SK-N-SH treated with all-trans-retinoic acid at 6 μM for 48 hours (cell line): ENCODE measurements at places on chromosomes 1 and 21.

- no peak for ATAC-seq
Observed at GRCh38 chr21:39168800-39169199, 14.5 kb downstream of the PSMG1 start.

DNA sequence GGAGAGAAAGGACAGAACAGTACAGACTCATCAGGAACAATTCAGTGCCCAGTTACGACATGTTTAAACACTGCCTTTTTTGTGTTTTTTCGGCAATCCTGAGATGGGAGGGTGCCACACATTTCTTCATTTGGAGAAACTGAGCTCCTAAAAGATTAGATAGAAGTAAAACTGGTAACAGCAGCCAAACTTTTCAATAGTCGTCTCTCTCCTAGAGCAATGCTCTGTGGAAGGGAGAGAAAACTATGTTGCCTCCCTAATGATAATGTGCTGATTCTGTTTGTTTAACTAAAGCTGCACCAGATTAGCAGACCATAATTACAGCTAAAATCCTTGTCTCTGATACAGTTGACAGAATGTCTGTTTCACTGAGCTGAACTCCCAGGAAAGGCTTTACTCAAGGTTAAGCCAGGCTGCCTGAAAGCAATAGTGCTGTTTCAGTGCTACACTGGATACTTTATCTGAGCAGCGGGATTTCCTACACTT lies 76.2 kb upstream of the CXADR start:
- ATAC-seq = no peak; the same call in 2 of the 3 replicates

DNA sequence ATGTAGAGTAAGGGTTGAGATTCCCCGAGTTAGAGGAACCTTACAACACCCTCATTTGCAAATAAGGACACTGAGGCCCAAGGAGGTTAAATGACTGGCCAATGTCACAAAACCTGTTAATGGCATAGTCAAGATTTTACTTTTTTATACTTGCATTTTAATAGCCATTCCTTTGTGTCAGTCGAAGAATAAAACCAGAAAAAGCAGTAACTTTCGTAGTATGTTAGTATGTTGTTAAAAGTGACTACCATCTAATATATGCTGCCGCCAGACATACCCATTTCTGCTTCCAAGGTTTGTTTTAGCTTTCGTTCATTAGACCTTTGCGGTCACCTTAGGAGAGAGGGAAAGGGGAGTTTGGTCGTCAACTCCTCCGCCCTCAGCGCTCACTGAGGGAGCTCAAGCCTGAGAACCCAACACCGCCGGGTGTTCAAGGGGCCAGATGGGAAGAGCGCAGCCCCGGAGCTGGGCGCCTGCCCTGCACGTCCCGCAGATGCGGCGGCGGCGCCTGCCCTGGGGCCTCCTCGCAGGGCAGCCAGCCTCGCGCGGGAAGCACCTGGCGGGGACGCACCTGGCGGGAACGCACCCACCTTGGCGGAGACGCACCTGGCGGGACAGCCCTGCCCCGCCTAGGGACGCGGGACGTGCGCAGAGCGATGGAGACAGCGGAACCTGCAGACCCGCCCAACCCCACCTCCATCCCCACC lies 466 bp downstream of the VPS26C start:
- peak; percentile 34 for ATAC-seq

- ATAC-seq = no peak
Observed at GRCh38 chr1:84957966-84958365, 38.9 kb downstream of the MCOLN2 start.

DNA sequence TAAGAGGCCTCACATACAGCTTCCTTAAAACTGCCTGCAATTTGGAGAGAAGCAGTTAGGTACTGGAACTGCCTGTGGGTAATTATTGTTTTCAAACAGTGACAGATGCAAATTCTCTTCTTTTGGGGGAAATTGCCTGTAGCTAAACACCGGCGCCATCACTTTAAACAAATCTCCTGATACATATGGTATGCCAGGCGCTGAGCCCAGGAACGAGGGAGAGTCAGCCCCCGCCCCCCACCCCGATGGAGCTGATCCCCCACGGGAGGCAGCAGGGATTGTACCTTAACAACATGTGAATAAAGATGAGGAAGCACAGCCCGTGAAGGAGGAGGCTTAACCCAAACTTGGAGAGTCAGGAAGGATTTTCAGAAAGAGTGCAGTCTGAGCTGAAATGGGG lies 7.1 kb downstream of the TMEM51 start:
- no peak for ATAC-seq

DNA sequence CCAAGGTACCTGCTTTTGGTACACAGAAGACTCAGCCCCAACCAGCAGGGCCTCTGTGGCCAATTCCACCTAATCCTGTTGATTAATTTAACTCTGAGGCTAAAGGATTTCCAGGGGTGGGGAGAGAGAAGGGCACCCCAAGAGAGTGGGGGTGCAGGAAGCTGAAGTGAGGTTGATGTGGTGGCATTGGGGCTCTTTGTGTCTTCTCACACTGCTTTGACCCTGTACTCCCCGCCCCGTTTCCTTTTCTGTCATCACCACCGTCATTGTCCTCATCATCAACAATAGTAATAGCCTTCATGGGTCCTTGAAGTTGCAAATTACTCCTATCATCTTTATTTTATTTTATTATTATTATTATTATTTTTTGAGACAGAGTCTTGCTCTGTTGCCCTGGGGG lies 55.9 kb downstream of the PAX7 start:
- no peak for ATAC-seq

DNA sequence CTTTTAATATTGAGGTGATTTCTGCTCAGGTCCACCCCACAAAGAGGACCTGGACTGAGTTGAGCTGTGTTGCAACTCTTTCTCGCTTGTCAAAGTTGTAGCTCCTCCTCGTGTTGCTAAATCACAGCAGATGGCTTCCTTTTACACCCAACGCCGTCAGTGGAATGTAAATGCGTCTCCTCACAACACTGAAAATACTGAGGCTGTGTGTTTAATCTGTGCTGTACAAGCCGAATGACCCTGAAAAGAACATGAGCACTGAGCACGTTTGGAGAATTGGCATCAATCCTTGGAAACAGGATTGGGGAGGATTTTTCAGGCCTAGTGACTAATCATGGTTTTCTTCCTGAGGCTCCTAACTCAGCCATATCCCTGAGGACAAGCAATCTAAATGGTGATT lies 196.0 kb downstream of the CRB1 start:
- ATAC-seq = no peak

GRCh38 chr1:192766009-192766625 lies 42.7 kb upstream of the RGS2 start:
- peak; percentile 75 for ATAC-seq

DNA sequence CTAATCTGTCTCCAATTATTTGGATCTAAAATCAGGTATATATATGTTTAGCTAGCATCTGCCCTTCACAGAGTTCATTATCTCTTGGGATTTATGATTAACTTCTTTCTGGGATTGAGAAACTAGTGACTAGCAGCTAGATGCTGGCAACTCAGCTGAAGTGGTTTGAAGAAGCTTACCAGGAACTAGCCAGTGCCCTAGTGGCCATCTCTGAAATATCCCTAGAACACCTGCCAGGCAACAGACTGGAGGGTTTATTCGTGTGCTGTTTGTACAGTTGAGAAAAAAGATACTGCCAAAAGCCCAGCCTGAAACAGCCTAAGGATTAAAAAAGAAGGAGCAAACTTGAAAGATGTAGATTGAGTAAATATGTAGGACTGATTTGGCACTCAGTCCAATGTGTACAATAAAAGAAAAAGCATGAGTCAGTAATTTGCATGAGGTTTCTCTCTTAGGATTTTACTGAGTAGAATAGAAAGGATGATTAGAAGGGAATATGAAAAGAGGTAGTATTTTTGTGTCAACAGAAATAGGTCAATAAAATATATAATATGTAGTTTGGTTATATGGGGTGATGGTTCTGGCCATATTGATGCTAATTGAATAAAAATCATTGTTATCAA lies 1144.6 kb upstream of the ADGRL2 start:
- ATAC-seq = peak; percentile 74

- ATAC-seq = no peak
Observed at GRCh38 chr1:205108464-205108863, 13.3 kb downstream of the RBBP5 start.

DNA sequence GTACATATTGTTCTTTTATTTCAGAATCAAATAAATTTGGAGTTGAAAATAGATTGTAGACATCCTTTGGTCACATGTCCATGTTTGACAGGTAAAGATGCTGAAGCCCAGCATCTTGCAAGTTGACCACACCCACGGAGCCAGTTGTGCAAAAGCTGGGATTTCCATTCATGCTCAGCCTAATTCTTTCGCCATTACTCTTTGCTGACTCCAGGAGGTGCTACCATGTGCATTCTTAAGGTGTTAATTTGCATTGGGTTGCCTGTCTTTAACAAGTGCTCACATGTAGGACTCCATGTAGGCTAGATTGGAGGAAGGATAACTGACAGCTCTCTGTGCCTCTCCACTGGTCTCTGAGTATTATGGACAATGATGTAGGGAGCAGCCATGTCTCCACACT lies 660.7 kb downstream of the LMO4 start:
- ATAC-seq = no peak

DNA sequence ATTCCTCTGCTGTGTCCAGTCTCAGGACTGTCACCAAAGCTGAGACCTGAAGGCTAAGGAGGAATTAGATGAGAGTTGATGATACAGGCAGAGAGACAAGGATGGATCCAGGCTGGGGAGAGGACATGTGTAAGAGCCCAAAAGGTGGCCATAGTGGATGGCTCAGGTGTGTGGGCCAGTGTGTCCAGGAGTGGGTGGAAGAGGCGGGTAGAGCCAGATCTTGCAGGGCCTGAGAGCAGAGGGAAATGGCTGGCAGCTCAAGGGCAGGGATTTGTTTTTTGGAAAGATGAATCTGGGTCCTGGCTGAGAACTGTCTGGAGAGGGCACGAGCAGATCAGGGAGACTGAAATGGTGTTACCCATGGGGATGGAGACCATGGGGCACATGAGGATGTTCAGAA lies 38.1 kb downstream of the AZIN2 start:
- no peak for ATAC-seq

- no peak for ATAC-seq
Observed at GRCh38 chr1:214516434-214517326, 34.7 kb downstream of the PTPN14 start.

- ATAC-seq = peak; percentile 68
Observed at GRCh38 chr1:55725378-55725777, 510.2 kb upstream of the USP24 start.

DNA sequence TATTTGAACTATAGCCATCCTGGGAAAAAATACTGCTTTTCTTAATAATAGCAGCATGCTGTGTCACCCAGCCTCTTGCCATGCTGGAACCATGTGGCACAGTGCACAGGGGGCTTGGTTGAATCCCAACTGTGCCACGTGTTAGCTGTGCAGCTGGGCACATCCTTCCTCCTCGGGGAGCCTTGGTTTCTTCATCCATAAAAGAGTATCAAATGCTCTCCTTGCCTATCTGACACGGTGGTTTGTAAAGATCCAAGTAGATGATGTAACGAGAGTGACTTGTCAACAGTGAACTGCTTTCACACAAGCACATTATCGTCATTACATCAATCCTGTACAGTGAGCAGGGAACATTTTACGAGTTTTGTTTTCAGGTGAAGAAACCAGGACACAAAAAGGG lies 24.4 kb downstream of the VASH2 start:
- ATAC-seq = no peak

DNA sequence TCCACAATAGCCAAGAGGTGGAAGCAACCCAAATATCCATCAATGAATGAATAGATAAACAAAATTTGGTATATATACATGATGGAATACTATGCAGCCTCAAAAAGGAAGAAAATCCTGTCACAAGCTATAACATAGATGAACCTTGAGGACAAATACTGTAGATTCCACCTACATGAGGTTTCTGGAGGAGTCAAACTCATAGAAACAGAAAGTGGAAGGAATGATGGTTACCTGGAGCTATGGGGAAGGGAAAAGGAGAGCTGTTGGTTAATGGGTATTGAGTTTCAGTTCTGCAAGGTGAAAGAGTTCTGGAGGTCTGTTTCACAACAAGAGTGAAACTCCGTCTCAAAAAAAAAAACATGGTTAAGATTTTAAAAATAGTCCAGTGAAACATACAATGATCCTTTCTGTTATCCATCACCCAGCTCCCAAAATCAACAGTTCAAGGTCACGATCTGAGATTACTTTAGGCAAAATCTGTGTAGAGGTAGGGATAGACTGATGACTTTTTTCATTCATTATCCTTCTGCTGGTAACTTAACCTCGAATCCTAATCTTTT lies 80.8 kb upstream of the HNRNPU start:
- no peak for ATAC-seq

- ATAC-seq = peak; percentile 94
Observed at GRCh38 chr1:235067396-235068157, 61.1 kb downstream of the TOMM20 start.

- peak; percentile 83 for ATAC-seq
Observed at GRCh38 chr1:55375617-55376258, 160.6 kb upstream of the USP24 start.

DNA sequence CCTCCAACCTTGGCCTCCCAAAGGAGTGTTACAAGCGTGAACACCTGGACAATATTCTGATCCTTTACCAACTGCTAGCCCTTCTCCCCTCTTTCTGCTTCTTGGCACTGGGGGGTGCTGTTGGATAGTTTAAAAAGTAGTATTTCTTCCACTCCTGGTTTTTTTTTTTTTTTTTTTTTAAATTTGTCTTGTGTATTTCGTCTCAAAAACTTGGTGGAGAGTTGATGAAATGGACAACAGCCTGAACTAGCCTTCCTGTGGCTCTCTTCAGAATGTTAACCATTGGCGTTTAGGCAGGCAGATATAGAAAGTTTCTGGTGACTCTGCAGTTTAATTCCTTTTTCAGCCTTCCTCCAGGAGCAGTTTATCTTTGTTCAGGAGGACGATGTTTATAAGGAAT lies 69.7 kb upstream of the USP24 start:
- peak; percentile 59 for ATAC-seq

GRCh38 chr1:61925591-61926298 lies 183.5 kb downstream of the PATJ start:
- no peak for ATAC-seq

- no peak; the same call in 2 of the 3 replicates for ATAC-seq
Observed at GRCh38 chr1:18234790-18235242, 127.2 kb downstream of the IGSF21 start.

- ATAC-seq = peak; percentile 95
Observed at GRCh38 chr1:180680558-180681144, 48.8 kb downstream of the XPR1 start.

DNA sequence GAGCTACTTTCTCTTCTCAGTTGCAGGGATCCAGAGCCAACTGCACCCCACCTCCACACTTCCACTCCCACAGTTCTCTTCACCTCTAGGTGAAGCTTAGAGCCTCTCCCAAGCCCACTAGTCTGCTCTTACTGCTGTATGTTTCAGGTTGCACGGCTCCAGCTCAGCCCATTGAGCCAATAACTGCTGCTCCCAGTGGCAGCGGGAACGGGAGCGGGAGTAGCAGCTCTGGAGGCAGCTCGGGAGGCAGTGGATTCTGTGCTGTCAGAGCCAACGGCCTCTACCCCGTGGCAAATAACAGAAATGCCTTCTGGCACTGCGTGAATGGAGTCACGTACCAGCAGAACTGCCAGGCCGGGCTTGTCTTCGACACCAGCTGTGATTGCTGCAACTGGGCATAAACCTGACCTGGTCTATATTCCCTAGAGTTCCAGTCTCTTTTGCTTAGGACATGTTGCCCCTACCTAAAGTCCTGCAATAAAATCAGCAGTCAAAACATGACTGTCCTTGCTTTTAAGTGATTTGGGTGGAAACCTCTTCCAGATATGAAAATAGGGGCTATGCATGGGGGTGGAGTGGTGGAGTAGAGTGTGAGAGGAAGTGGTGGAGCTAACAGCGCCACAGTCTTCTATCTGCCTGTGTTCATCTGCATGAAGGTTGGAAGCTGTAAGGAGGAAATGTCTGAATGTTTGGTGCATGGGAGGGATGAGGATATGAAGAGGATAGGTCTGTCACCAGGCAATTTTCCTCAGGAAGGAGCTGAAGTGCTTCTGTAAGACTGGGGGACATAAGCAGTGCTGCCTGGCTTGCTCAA lies 29.6 kb downstream of the CHIA start:
- ATAC-seq = peak; percentile 51; the same call in 2 of the 3 replicates
